ENCODE measurements at places on chromosomes 11 and 22.
A peak's percentile ranks its signal among the peaks of the same experiment; 100 is the strongest.

DNA sequence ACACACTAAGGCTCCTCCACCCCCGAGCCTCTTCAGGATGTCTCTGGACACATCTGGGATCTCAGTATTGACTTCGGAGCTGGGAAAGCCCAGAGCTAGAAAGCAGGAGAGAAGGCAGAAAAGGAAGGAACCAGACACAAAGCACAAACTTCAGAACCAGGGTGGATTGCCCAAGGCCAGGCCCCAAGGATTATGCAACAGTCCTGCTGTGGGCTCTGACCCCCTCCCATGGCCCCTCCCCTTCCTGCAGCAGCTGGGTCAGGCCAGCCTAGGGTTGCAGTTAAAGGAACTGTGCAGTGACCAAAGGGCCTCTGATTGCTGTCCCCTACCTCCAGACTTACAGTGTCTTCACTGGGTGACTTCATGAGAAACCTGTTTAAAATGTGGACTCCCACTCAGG is 5.3 kb downstream of the KCNE3 start:
- DNase-seq, result no peak

DNA sequence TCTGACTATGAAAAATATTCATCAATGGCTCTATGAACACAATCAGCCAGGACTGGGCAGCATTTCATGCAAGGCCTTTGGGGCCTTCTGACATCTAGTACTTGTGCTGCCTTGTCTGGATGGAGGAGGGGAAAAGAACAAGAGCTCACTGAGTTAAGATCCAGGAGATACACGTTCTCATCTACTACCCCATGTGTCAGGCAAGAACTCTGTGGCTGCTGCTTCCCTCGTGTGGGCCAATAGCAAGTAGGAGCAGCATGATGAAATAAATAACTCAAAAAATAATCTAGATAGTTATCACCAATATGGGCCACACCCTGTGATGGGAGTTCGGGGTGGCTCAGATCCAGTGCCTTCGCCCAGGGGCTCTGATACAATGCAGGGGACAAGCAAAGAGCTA is 7.3 kb downstream of the KCNE3 start:
- no peak for DNase-seq

DNA sequence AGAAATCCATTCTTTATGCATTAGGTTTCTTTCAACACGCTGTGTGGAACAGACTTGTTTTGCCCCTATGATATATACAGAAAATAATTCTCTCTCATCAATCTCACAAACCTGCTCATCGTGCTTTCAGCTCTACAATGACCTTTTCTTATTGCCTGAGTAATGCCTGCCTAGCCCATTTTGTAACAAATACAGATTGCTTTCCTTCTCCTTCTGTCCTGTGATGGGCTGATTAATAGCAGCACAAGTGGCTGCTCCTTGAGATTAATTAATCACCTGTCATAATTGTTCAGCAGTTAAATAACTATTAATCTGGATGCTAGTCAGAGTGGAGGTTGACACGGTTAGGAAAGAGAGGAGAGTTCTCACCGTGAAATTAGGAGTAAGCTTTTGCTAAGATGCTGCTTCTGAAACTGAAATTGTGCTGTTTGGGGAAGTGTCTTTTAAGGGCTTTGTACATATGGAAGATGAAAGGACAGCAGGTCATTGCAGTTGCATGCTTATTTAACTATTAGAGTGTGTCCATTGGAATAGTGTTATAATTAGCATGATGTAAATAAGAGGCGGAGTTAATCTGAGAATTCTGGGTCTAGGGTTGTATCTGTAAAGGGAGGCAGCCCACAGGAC is 1430.5 kb downstream of the FAM181B start:
- DNase-seq, result no peak

GRCh38 chr11:16788141-16789062 is 50.0 kb downstream of the C11orf58 start:
- no peak for DNase-seq

DNA sequence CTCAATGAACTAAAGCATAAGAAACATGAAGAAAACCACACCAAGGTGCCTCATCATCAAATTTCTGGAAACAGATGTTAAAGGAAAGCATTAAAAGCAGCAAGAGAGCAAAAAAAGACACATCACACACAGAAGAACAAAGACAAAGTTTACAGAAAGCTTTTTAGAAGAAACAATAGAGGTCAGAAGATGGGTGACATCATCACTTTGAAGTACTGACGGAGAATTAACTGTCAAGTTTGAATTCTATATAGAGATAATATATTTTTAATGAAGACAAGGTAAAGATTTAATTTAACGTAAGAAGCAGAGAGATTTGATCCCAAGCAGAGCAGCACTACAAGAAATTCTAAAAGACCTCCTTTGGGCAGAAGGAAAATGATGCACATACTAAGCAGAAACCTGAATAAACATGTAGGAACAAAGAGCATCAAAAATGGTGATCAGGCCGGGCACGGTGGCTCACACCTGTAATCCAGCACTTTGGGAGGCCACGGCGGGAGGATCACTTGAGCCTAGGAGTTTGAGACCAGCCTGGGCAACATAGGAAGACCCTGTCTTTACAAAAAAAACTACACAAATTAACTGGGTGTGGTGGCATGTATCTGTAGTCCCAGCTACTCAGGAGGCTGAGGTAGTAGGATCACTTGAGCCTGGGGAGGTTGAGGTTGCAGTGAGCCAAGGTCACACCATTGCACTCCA is 63.3 kb upstream of the RTL6 start:
- no peak for DNase-seq

GRCh38 chr22:30790366-30790765 is 95.7 kb downstream of the OSBP2 start:
- no peak for DNase-seq

- no peak for DNase-seq
Measured at GRCh38 chr11:10407055-10407454, 48.0 kb upstream of the AMPD3 start.

- no peak for DNase-seq
Measured at GRCh38 chr11:66363805-66364535, 7.6 kb downstream of the SLC29A2 start.

- no peak for DNase-seq
Measured at GRCh38 chr22:45638197-45638596, 33.4 kb upstream of the ATXN10 start.

GRCh38 chr11:121625777-121626506 is 173.2 kb upstream of the SORL1-AS1 start:
- DNase-seq, result no peak

DNA sequence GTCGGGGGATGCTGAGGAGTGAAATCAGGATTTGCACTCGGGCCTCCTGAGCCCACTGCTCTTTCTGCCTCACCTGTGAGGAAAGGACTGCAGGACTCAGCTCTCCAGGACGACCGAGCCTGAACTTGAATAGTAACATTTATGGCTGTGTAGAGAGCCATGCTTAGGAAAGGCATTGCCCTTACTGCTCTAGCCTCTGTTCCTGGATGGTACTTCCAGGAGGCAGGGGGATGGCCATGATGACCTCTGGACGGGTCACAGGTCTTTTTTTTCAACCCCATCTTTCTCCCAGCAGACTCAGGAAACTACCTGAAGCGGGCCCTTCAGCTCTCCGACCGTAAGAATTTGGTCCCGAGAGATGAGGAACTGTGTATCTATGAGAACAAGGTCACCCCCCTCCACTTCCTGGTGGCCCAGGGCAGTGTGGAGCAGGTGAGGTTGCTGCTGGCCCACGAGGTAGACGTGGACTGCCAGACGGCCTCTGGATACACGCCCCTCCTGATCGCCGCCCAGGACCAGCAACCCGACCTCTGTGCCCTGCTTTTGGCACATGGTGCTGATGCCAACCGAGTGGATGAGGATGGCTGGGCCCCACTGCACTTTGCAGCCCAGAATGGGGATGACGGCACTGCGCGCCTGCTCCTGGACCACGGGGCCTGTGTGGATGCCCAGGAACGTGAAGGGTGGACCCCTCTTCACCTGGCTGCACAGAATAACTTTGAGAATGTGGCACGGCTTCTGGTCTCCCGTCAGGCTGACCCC is 11.3 kb downstream of the ANKK1 start:
- no peak for DNase-seq

DNA sequence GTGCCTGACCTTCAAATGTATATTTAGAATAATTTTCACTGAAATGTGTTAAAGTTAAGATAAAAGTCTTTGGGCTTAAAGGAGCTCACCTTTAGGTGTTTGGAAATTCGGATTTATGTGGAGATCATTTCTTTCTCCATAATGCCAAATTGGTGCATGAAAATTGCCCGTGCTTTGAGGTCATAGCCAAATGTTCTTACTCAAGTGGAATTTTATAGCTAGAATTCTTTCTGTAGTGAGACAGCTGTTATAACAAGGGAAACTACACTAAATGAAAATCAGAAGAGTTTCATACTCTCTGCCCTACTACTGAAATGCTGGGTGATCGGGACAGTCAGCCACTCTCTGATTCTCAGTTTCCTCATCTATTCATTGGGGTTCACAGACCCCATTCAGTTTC is 89.5 kb upstream of the DBX1 start:
- DNase-seq, result no peak

- DNase-seq, result no peak
Measured at GRCh38 chr11:113138731-113139130, 175.7 kb upstream of the TTC12 start.

DNA sequence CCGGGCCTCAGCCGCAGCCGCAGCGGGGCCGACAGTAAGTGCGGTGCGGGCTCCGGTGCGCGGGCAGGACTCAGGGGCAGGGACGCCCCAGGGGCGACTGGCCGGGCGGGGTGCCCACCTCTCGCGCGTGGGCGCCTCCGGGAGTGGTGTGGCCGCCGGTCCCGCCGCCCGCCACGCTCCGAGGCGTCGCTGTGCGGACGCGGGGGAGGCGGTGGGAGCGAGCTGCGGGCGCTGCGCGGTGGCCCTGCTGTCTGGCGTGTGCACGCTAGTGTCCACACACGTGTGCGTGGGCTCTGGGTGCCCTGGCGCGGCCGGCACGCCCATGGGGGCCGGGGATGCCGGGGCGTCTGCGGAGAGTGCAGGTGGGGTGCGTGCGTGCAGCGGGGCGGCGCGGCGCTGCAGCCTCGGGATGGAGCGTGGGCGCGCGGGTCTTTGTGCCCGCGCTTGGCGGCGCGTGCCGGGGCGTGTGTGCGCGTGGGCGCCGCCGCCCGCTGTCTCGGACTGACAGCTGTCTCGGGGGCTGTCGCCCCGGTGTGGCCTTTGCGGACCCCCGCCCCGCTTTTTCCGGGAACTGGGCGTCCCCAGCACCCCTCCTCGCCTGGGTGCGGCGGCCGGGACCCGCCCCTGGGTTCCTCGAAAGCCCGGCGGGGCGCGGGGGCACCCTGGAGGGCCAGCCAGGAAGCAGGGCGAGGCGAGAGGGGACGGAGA is 804 bp downstream of the KCNK4 start:
- DNase-seq, result no peak

DNA sequence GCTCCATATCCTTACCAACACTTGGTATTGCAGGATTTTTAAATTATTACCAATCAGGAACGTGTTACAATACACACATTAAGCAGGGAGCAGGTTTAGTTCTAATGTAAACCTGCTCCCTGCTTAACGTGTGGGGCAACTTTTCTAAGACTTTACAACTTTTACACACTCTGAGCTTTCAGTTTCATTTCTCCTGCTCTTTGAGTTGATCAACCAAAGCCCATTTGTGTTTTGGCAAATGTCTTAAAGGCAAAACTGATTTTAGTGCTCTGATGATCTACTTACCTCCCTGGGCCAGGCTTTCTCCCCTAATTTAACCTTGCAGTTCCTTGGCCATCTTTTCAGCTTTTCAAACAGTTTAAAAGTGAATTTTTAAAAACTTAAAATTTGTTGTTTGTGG is 70.9 kb downstream of the ZBTB44 start:
- DNase-seq, result no peak

DNA sequence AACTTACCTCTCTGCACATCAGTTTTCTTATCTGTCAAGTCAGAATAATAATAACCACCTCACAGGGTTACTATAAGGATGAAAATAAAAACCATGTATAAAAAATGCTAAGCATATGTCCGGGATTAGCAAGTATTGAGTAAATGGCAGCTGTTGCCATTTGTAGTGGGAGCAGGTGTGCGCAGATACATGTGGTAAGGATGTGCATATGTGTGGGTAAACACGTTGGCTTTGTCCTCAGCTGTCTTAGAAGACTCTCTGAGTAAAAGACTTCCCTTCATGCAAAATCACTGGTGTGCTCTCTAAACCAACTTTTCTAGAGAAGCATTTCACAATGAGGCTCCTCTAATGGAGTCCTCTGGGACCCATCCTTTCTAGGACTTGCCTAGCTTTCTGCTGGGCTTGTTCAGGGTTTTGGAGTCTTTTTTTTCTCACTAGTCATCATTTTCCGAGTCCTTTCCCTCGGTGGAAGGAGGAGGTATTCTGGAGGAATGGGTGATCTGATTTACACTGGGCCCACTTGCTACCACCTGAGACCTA is 62.4 kb downstream of the NELL1 start:
- no peak for DNase-seq

DNA sequence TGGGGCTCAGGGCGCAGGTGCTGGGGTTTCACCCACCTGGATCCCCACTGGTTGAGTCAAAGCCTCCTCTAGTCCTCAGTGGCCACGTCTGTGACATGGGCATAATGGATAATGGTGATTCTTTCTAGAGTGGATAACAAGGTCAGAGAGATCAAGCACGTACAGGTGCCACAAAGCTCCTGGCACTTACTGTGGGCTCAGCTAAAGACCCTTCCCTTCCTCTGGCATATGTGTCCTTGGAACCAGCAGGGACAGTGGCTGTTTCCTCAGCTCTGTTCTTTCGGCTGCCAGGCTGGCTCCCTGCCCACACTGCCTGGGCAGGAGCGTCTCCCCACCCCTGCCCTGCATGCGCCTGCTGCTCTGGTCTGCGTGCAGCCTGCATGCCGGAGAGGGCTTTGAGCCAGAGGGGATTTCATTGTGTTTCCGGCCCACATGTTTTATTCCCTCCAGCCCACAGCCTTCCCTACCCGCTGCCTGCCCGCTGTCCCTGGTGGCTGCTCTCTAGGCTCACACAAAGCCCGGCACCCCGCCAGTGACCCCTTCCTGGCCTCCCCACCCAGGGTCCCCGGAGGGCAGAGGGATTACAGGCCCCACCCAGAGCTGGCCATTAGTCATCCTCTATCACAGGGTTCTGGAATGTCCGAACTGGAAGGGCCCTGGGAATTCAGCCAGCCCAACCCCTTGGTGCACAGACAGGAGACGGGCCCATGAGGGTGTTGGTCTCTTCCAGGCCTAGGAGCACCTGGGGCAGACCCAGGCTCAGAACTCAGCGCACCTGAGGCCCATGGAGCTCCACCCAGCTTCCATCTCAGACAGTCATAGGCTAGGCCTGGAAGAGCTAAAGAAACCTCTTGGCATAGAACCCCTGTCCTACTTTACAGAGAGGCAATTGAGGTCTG is 55.3 kb upstream of the GCAT start:
- DNase-seq, result peak; percentile 87

- no peak for DNase-seq
Measured at GRCh38 chr11:1733009-1733715, 17.2 kb downstream of the IFITM10 start.

GRCh38 chr22:24501301-24502005 is 6.3 kb downstream of the UPB1 start:
- no peak for DNase-seq

GRCh38 chr22:31160328-31160978 is 471 bp downstream of the RNF185 start:
- no peak for DNase-seq

DNA sequence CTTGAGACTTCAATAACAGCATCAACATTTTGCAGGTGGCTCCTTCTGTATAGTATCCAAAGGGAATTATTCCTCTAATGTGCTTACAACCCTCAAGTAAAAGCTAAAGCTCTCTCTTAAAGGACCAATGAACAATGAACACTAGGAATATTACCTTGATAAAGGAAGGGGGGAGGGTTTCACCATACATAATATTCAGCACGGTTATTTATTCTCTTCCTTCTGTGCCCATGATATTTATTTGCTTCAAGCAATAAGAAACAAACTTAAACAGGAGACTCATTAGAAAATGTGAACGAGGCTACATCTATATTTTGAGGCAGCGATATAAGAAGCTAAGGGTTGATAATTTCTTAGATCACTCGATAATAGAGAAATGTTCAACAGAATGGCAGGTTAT is 21.2 kb downstream of the BLID start:
- DNase-seq, result no peak

Measured in amniotic stem cell (primary cell).